ENCODE measurements at places on chromosomes 5 and 9.

GRCh38 chr5:84635235-84636055, 250.8 kb upstream of the EDIL3 start:
- DNase-seq: no peak

- DNase-seq: no peak
These were observed 27.0 kb downstream of the C5 start for GRCh38 chr9:121023064-121023463.

GRCh38 chr5:112023766-112024165, 266.8 kb upstream of the NREP start:
- DNase-seq: no peak

GRCh38 chr5:174723979-174724483, 351 bp upstream of the MSX2 start:
- DNase-seq: no peak

Measured in CD4-positive, alpha-beta T cell treated with Interleukin-17A for 1 hour (primary cell).